ENCODE measurements at places on chromosomes 13 and 19.

GRCh38 chr19:48635263-48635965, 1.8 kb downstream of the DBP start:
- no peak for DNase-seq

- DNase-seq: no peak
Measured at GRCh38 chr19:15288146-15288963, 44.0 kb downstream of the BRD4 start.

- DNase-seq: no peak
Measured at GRCh38 chr19:12859546-12859945, 21.2 kb downstream of the MAST1 start.

GRCh38 chr13:97255515-97256021, 33.4 kb downstream of the MBNL2 start:
- DNase-seq: no peak

DNA sequence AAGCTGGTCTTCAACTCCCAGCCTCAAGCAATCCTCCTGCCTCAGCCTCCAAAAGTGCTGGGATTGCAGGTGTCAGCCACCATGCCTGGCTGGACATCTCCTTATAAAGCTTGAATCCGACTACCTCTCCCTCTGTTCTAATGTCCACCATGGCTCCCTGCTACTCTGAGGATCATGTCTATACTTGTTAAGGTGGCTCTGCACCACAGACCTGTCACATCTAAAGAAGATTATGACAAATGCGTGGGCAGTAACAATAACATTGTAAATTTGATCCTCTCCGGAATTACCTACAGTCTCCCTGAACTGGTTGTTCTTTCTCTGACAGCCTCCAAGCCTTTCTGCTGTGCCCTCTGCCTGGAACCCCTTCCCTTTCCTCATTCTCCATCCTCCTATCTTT, 1.8 kb downstream of the NXNL1 start:
- DNase-seq: no peak

DNA sequence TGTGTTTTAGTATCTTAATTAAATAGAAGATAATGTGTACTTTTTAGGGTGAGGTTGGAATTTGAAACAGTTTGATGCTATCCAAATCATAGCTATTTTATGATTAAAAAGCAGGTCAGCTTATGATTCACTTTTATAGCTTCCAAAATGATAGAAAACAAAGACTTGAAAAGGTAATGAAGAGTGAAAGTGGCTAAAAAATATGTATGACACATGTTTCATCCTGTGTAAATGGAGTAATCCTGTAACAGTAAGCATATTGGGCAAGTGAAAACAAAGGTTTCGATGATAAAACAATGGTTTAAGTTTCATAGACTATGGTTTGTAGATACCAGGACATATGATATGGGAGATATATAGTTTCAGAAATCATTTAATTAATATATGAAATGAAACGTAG, 456.2 kb downstream of the PCDH20 start:
- DNase-seq: no peak

GRCh38 chr13:113855012-113855921, 8.6 kb downstream of the GAS6 start:
- no peak for DNase-seq

GRCh38 chr19:40217027-40217810, 965 bp downstream of the TTC9B start:
- DNase-seq: no peak

GRCh38 chr13:77928909-77929308, 10.3 kb upstream of the EDNRB start:
- DNase-seq: no peak

GRCh38 chr13:58950911-58951310, 1212.8 kb downstream of the DIAPH3 start:
- DNase-seq: no peak

DNA sequence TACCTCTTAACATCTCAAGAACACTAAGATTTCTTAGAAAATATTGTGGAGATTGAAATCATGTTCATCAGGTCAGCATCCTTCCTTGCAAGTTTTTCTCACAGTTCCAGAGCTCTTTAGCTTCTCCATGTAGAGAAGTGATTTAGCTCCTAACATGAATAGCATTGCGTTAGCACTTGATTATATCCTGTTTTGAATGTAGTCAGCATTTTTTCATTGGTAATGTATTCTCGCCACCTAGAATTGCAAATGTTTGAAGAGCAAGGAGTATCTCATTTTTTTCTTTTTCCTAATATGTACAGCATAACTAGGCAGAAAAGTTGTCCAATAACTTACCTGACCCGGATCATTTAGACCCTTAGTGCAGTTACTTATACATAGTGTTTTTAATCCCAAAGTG, 6.6 kb downstream of the ZNF470 start:
- no peak for DNase-seq

- DNase-seq: no peak
Measured at GRCh38 chr19:5133986-5134595, 165.2 kb downstream of the KDM4B start.

DNA sequence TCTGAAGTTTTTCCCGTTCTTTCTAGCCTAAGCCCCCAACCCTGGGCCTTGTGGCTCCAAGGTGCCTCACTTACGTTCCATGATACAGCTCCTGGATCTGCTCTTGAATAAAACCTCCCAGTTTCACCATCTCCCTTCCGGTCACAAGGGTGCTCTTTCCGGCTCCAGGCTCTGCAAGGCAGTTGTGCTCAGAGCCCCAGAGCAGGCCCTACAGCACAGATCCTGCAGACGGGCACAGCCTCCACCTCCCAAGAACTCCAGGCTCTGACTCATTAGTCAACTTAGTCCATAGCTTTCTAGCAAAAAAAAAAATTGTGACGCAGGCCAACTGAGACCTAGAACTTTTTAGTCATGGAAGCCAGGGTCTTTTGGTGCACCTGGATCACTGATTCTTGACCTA, 33.9 kb upstream of the SLC7A10 start:
- DNase-seq: no peak

- DNase-seq: no peak
Measured at GRCh38 chr19:51654783-51655182, 8.2 kb upstream of the SIGLEC14 start.

DNA sequence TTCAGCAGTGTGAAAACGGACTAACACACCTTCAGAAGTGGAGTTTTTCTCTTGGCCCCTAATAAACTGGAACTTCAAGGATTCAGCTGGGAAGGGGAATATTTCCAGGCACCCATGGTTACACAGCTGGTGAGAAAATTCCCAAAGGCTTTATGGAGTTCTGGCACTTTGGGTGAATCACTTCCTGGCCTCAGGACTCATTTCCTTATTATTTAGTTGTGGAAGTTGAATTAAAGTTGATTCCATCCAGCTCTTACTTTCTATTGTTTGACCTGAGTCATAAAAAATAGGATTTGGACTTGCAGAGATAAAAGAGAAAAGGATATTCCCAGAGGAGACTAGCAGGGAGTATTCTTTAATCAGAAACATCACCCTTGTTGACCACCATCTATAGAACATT, 882.1 kb downstream of the UQCRFS1 start:
- DNase-seq: no peak

GRCh38 chr13:41061914-41062837, 867 bp downstream of the WBP4 start:
- DNase-seq: no peak

DNA sequence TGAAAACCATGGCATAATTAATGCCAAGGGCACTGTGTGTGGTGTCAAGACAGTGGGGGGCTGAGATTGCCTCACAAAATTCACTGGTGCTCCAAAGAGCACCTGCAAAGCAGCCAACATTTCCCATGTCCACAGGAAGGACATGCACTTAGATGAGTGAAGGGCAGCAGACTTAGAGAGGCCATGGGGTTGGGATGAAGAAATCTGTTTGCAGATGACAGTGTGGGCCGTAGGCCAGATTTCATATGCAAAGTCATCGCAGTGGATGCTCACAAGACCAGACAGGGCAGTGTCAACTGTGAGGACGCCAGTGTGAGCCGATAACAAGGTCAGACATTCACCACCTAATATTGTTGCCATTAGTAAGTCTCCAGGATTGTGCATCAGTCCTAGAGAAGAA, 773.4 kb downstream of the EFNB2 start:
- no peak for DNase-seq
